GM10248 (cell line): ENCODE measurements at places on chromosomes 16 and 17.

GRCh38 chr17:63295839-63296590, 150.1 kb downstream of the CYB561 start:
- DNase-seq, result no peak

GRCh38 chr17:78142119-78142861, 3.9 kb upstream of the C17orf99 start:
- no peak for DNase-seq

- DNase-seq, result peak; percentile 42
Observed at GRCh38 chr17:34542700-34543336, 36.6 kb upstream of the TMEM132E start.

- DNase-seq, result no peak
Observed at GRCh38 chr17:41718287-41718645, 6.1 kb downstream of the GAST start.

GRCh38 chr16:86075839-86076440, 177.0 kb downstream of the IRF8 start:
- no peak for DNase-seq

DNA sequence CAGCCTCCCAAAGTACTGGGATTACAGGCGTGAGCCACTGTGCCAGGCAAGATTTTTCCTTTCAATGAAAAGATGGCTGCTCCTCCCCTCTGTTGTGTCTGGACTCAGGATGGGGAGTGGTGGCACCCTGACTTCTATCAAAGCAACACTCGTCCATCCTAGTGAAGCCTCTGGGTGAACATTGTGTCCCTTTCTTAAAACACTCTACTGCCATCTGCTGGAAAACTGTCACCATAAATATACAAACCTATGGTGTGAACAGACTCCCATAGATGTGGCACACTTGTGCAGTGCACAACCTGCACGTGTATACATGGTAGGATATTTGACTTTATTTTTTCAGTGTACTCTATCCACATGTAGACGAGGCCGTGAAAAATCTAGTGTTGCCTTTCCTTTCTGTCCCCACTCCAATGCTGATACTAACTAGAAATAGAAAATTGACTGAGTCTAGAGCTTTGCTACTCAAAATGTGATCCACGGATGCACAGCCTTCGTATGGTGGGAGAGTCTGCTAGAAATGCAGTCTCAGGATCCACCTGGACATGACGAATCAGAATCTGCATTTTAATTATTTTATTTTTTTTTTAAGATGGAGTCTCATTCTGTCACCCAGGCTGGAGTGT, 55.9 kb upstream of the PLCG2 start:
- peak; percentile 72 for DNase-seq

DNA sequence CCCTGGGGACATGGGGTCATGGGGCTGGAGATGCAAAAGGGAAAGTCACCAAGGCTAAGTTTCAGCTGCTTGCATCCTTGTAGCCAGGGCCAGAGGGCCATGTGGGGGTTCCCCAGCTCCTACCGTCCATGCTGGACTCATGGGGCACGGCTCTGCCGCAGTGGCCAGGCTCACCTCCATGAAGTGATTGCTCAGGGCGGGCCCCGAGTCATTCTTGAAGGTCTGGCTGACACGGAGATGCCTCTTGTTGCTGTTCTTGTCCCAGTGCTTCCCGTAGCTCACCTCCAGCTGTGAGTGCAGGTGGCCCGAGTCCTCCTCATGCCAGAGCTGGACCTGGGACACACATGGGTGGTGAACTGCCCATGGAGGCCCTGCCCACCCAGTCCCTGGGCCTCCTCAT, 114.5 kb downstream of the RMI2 start:
- no peak for DNase-seq

DNA sequence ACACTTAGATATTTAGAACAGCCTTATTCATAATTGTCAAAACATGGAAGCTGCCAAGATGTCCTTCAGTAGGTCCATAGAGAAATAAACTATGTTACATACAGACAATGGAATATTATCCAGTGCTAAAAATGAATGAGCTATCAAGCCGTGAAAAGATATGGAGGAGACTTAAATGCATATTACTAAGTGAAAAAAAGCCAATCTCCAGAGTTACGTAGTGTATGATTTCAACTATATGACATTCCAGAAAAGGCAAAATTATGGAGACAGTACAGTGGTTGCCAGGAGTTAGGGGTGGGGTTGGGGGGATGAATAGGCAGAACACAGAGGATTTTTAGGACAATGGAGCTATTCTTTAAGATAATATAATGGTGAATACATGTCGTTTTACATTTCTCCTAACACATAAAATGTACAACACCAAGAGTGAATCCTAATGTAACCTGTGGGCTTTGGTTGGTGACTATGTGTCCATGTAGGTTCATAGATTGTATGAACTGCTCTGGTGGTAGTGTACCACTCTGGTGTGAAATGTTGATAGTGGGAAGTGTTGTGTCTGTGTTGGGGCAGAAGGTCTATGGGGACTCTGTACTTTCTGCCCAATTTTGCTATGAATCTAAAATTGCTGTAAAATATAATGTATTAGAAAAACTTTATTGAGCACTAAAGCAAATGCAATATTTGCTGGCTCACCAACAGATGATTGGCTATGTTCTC, 122.6 kb downstream of the USP22 start:
- no peak for DNase-seq

DNA sequence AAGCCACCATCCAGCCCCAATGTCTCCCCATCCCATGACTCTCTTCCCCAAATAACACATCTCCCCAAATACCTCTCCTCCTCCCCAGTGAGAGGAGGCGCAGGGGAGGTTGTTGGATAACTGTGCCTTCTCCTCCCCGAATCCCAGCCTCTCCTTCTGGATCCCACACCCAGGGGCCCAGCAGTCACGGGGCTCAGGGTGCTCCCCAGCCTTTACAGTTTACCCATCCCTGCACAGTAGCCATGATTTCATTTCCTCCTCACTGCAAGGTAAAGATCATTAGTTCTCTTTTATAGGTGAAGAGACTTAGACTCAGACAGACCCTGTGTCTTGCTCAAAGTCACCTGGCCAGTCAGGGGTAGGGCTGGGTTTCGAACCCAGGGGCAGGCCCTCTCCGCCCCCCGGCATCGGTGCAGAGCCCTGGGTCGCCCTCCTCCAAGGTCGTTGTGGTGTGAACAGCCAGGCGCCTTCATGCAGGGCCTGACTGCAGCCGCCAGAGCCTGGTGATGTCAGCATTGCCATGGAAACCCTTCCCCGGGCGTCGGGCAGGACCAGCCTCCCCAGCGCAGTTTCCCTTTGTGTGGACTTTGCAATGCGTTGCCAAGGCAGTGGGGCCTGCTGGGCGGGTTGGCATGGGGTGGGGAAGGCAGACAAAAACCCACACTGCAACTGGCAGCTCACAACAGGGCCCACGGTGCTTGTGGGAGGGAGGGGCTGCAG, 53.3 kb upstream of the TOB1 start:
- DNase-seq, result peak; percentile 75

GRCh38 chr16:68146585-68146984, 61.4 kb downstream of the NFATC3 start:
- DNase-seq, result no peak

- no peak for DNase-seq
Observed at GRCh38 chr16:8788578-8789172, 8.8 kb downstream of the TMEM186 start.

DNA sequence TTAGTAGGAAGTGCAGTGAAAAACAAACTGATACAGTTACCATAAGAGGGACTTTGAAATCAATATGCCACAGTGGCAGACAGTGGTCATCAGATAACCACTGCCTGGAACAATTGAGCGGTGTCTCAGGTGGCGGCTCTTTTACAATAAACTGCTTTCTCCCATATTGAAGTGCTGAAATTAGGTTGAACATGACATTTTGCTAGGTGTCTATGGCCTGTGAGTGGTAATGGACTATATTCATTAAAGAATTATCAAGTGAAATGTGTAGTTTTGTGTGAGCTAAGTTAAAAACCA, 214.7 kb downstream of the RPTOR start:
- no peak for DNase-seq

- no peak for DNase-seq
Observed at GRCh38 chr17:8643855-8644506, 13.5 kb upstream of the MYH10 start.

DNA sequence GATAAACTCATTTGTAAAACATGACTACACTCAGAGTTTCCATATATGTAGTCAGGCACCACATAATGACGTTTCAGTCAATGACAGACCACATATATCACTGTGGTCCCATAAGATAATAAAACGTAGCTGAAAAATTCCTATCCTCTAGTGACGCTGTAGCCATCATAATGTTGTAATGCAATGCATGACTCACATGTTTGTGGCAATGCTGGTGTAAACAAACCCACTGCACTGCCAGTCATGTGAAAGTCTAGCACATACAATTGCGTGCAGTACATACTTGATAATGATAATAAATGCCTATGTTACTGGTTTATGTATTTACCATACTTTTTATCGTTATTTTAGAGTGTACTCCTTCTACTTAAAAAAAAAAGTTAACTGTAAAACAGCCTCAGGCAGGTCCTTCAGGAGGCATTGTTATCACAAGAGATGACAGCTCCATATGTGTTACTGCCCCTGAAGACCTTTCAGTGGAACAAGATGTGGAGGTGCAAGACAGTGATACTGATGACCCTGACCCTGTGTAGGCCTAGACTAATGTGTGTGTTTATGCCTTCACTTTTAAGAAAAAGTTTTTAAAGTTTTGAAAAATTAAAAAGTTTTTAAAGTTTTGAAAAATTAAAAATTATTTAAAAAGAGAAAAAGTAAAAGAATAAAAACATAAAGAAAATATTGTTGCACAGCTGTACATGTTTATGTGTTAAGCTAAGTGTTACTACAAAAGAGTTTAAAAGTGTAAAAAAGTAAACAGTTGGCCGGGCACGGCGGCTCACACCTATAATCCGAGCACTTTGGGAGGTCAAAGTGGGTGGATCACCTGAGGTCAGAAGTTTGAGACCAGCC, 9.0 kb downstream of the STAT5B start:
- no peak for DNase-seq

GRCh38 chr16:61366006-61366405, 670.2 kb downstream of the CDH8 start:
- DNase-seq, result no peak

DNA sequence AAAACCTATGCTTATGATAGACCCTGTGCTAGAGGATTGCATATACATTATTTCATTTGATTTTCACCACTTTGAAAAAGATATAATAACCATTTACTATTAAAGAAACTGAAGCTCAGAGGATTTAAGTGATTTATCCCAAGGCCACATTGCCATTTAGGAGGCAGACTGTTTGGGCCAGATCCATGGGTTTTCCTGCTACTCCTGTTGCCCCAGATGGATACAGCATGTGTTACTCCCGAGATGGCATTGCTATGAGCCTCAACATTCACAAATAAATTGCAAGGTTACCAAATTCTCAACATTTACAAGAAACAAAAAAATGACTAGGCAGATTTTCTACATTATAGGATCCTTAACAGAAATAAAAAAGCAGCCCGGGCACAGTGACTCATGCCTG, 322.1 kb upstream of the SOX9 start:
- DNase-seq, result no peak

DNA sequence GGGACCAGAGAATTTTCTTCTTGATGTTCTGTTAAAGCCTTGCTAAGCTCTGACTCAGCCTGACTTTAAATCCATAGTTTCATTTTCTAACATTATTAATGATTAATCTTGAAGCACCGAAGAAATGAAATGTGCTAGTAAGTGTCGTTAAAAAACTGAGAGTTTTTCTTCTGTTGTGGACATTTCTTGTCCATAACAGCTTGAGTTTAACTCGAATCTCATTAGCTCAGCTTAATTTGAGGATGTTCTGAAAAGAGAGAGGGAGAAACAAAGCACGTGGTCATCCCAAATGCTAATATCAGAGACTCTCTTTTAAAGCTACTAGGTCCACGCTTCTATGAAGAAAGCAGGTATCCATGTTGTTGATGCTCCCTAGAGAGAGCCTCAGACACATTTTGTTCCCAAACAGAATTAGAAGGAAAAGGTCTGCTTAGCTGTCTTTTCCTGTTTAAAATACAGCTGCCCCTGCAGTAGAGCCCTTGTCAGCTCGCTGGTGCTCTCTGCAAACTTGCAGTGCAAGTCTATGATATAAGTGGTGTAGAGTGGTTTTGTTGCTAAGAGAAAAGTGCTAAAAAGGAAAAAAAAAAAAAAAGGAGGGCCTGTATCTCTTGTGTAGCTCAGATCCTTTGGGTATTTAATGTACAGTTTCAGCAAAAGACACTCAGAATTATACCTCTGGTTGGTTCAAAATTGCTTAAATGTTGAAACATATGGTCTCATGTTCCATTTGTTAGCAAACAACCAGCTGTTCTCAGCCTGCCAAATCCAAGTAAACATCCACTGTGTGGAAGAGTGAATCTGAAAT, 191.1 kb upstream of the TBX2 start:
- DNase-seq, result no peak

DNA sequence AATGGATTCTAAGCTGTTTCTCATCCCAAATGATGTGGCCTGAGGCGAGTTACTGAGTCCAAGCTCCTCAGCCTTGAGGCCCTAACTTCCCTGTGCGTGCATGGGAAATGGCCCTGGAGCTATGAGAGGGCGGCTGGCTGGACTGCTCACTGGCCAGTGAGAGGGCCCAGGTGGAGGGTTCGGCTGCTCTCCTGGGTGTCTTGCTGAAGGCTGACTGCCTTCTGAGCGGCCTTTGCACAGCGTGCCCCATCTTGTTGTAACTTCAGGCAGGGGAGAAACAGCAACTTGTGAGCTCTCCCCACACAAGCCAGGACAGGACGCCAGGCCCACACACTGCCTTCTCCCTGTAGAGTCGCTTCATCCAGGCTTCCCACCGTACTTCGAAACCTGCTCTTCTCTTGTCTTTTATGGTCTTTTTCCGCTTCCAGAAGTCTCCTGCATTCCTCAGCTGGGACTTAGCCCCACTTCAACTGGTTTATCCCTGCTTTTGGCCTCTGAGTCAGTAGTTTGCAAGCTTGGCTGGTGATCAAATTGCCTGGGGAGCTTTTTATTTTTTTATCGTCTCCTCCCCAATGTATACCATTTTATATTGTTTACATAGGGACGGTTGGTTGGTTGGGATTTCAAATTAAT, 13.3 kb downstream of the CDH3 start:
- no peak for DNase-seq

DNA sequence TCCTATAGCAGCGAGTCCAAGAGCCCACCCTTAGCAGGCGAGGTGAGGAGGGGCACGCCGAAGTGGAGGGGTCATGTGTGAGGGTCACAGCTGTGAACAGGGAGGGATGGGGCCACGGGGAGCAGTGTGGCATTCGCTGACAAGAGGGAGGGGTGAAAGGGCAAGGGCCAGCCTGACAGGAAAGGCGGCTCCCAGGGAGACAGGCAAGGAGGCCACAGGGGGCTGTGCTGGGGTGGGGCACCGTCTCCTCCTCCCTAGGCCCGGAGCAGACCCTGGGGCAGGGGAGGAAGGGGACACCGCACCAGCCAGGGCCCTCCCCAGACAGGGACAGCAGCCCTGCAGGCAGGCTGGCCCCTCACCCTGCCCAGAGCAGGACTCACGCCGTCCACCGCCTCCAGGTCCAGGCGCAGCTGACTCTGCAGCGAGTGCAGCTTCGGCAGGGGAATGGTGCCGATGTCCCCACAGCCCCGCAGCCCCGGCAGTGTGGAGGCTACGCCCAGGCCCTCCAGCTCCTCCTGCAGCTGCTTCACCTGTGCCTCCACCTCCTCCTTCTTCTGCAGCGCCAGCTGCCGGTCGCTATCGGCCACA, 15.1 kb downstream of the GNPTG start:
- DNase-seq, result no peak
